ENCODE measurements at places on chromosomes 4 and X.

DNA sequence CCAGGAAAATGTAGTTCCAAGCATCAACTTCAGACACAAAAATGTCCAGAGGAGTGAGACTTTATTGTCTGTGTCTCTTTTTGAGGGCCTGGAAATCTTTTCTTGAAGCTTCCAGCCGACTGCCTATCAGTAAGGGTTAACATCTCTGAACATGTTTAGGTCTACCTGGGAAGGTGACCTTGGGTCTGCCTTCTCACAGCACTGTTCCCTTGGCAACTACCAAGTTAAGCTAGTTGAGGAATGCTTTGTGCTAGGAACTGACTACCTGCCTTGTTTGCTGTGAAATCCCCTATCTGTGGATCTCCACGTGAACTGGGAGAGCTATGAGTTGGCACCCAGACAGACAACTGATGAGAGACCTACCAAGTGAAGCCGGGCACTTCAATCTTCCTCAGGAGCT, 81.6 kb downstream of the PPEF2 start:
- DNase-seq = no peak

- DNase-seq = no peak
Measured at GRCh38 chr4:106116025-106116424, 200.0 kb downstream of the TBCK start.

GRCh38 chr4:176910646-176911045, 117.9 kb upstream of the VEGFC start:
- DNase-seq = no peak

- no peak for DNase-seq
Measured at GRCh38 chrX:44040406-44040805, 67.2 kb upstream of the NDP start.

- no peak for DNase-seq
Measured at GRCh38 chrX:41518841-41519220, 71.7 kb downstream of the NYX start.

- DNase-seq = no peak
Measured at GRCh38 chr4:8709050-8709728, 116.6 kb downstream of the CPZ start.

- no peak for DNase-seq
Measured at GRCh38 chr4:8352368-8353157, 83.0 kb downstream of the HTRA3 start.

GRCh38 chr4:142065086-142065647, 428.8 kb downstream of the IL15 start:
- DNase-seq = no peak

GRCh38 chr4:36712013-36712412, 430.6 kb downstream of the DTHD1 start:
- DNase-seq = no peak

- DNase-seq = no peak
Measured at GRCh38 chr4:102441978-102442911, 58.9 kb upstream of the NFKB1 start.

- no peak for DNase-seq
Measured at GRCh38 chr4:176276710-176277109, 7.7 kb upstream of the ASB5 start.

DNA sequence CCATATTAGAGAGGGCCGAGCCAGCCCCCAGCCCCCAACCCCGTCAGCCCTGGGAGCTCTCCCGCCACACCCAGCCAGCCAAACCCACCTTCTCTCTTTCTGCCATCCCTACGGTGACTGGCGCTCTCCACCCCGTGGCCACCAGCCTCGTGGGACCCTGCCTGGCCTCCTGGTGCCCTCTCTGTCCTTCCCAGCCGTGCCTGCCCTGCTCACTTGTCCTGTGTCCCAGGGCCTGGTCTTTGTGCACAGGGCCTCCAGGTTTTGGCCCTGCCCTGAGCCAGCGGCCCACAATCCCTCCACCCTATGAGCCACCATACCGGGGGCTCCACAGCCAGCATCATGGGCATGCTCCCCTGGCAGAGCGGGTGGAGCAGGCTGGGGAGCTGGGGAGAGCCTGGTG, 77.4 kb downstream of the ABLIM2 start:
- no peak for DNase-seq

DNA sequence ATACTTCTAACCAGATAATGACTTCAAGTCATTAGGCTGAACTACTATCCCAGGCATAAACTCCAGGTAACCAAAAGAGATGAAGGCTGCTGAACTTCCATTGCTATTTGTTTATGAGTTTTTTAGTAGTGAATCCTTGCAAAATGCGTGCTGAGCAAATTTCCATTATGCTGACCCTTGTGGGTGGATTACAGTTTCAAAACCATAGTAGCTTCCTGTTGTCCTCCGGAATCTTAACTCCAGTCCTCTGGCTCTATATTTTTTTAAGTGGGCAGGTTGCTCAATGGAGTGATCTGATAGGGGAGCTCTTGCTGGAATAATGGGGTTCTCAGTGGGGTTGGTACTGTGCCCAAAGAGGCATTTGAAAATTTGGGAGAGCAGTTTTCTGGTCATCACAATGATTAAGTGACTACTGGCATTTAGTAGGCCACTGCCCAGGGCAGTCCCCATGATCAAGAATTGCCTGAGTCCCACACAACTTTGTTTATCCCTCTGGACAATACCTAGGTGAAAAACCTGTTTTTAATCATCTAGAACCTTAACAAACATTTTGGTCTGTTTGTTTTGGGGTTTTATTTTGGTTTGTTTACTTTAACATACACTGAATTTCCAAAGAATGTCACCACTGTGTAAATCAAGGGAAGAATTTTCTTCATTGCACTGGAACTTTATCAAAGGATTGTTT, 302.3 kb upstream of the GATB start:
- no peak for DNase-seq

DNA sequence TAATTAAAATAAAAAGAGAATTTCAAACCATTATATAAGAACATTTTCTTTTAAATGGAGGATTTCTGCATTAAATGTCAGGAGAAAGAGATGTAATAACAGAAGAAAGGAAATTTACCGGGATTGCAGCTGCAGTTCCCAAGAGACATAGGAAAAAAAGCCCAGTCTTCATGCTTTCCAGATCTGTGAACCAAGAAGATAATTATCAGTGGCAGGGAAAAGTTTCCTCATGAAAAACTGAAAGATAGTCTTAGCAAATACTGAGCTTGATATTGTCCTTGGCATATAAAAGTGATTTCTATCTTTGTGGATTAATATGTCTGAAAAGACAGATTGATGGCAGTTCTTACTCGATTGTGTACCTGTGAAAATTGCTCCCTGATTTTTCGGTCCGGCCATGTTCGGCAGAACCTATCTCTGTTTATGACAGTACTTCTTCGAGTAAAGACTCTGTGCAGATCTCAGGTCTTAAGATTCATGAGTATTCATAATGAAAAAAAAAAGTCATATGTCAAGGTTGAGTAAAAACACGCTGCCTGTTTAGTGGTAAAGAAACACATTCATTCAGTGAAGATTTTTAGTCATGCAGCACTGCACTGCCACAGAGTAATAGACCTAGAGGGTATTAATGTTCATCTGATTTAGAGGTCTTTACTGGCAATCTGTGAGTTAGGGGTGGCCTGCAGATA, 29.6 kb downstream of the SPARCL1 start:
- DNase-seq = no peak

DNA sequence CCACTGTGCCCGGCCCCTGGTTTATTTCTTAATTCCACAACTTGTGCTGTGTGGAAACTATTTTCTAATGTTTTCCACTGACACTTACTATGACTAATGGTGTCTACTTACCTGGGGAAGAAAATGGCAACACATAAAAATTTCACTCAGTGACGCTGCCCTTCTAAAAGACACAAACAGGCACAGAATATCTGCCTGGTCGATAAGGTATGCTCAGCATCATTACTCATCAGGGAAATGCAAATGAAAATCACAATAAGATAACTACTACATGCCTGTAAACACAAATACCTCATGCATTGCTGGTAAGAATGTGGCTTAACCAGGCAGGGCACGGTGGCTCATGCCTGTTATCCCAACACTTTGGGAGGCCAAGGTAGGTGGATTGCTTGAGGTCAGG, 61.6 kb downstream of the UBE2K start:
- no peak for DNase-seq
